ENCODE measurements at places on chromosomes 3 and 15.

GRCh38 chr3:147937341-147937740 lies 528.2 kb downstream of the ZIC1 start:
- DNase-seq = peak; percentile 29

- DNase-seq = no peak
Observed at GRCh38 chr3:137131081-137131480, 173.3 kb downstream of the IL20RB start.

- no peak for DNase-seq
Observed at GRCh38 chr15:80831606-80832224, 52.5 kb downstream of the CEMIP start.

DNA sequence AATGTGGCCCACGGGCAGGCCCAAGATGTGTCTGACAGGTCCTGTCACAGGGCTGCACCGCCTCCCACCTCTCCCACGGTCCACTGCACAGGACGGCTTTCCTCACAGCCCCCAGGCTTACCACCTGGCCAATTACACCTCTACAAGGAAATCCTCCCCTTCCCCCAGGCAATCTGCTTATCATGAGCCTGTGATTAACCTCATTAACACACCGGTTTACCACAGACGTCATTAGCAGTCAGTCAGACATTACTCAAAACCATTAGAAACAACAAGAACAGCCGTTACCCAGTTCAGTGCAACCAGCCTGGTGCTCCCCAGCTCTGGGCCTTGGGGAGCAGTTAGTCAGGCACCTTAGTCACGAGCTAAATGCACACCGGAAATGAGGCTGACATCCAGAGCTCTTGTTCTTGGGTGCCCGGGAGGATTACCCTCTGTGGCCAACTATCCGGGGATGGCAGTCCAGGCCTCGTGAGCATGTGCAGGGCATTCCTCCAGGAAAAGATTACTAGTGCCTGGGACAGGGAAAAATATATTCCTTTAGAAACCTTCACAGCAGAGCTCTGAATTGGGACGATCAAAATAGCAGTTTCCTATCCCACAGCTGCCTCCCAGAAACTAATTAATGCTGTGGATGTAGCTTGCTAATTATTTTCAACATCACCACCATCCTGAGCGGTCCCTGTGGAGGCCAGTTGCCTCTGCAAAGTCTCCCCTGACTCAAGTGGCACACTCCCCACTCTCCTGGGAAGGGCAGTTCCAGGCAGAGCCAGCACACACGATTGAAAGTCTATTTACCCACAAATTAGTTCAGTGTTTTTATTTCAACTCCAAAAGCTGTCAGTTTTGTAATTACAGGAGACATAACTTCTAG lies 117.4 kb upstream of the ZBED2 start:
- DNase-seq = peak; percentile 29

- DNase-seq = peak; percentile 49
Observed at GRCh38 chr15:90002428-90002844, 1.3 kb downstream of the ZNF710 start.

- no peak for DNase-seq
Observed at GRCh38 chr3:29644261-29644660, 363.4 kb downstream of the RBMS3 start.

DNA sequence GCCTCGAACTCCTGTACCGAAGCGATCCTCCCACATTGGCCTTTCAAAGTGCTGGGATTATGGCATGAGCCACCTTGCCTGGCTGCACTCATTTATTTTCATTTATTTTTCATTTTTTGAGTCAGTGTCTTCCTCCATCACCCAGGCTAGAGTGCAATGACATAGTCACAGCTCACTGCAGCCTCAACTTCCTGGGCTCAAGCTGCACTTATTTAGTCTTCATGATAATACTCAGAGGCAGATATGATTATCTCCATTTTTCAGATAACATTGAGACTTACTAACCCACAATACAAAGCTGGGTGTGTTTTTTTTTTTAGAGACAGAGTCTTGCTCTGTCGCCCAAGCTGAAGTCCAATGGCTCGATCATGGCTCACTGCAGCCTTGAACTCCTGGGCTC lies 10.0 kb downstream of the PRKCI start:
- no peak for DNase-seq

DNA sequence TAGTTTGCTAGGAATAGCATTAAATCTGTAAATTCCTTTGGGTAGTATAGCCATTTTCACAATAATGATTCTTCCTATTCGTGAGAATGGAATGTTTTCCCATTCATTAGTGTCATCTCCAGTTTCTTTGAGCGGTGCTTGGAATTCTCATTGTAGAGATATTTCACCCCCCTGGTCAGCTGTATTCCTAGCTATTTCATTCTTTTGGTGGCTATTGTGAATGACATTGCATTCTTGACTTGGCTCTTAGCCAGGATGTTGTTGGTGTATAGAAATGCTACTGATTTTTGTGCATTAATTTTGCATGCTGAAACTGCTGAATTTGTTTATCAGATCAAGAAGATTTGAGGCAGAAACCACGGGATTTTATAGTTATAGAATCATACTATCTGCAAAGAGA lies 690.5 kb upstream of the ALCAM start:
- DNase-seq = no peak

DNA sequence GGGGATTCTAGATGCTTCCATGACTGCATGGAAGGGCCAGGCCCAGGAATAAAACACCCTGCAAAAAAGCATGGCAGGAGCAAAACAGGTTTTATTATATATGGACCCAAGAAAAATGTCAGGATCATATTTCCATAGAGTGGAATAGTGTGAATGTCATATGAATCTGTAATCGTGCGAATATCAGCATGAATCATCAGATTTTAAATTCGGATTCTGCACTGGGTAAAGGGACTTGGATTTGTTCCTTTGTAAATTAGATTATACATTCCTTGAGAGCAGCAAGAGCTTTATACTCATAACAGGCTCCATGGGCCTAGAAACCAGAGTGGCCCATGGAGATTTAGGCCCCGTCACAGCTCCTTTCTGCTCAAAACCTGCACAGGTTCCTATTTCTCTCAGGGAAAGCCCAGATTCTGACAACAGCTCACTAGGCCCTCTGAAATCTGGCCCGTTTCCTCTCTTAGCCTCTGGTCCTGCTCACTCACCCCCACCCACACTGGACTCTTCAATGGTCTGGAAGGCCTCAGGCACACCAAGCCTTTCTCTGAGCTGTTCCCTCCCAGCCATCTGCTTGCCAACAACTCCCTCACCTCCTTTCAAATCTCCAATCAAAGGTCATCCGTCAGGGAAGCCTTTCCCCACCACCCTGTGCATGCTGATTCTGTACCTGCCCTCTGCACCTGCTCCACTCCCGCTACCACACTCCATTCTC lies 76.0 kb downstream of the FEM1B start:
- DNase-seq = no peak

- DNase-seq = peak; percentile 45
Observed at GRCh38 chr15:93719921-93720351, 511.4 kb upstream of the MCTP2 start.

- peak; percentile 43 for DNase-seq
Observed at GRCh38 chr3:45607790-45608189, 13.2 kb downstream of the LIMD1 start.

DNA sequence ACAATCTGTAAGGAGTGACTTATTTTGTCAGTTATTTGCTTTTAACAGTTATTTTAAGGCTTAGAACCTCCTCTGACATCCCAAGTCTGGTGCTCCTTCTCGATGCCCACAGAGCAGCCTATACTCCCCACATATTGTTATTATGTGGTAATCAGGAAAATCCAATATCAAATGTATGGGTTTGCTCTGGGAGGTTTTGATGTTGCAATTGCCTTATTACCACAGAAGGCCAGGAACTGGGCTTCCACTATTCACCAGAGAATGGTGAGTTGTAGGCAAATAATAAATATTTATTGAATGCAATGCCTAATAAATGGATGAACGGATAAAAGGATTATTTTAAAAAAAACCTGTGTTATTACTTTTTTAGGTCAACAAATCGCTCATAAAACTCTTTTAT lies 12.2 kb downstream of the NEK10 start:
- DNase-seq = no peak

GRCh38 chr3:79424811-79425210 lies 343.0 kb downstream of the ROBO1 start:
- DNase-seq = no peak

- no peak for DNase-seq
Observed at GRCh38 chr3:197283045-197283444, 15.4 kb downstream of the DLG1 start.

- no peak for DNase-seq
Observed at GRCh38 chr15:52760562-52760961, 29.6 kb downstream of the ONECUT1 start.

- no peak for DNase-seq
Observed at GRCh38 chr3:32438596-32439344, 47.1 kb downstream of the CMTM7 start.

Data from astrocyte of the spinal cord (primary cell).